AG04450 (cell line): ENCODE measurements at places on chromosomes 16 and 17. TPM values are rescaled to one million over a fixed set of nuclear protein-coding genes. Genes with fewer than 3 reads are reported as not detected.
A peak's percentile ranks its signal among the peaks of the same experiment; 100 is the strongest.

DNA sequence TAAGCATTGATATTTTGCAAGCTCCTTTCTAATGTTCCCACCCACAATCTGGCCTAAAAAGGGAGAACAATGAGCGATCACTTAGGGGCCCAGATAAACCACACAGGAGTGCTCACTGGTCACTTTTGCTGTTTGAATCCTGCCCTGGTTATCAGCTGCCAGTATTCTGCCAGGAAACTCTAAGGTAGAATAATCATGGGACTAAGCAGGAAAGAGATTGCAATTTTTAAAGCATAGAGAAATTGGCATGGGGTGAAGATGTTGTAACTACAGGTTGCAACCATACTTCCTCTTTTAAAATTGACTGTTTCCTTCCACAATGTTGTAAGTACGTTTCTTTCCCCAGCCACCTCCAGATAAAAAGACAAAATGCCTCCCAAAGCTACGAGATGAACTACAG lies 251.2 kb upstream of the CDH11 start:
- DNase-seq, result no peak

DNA sequence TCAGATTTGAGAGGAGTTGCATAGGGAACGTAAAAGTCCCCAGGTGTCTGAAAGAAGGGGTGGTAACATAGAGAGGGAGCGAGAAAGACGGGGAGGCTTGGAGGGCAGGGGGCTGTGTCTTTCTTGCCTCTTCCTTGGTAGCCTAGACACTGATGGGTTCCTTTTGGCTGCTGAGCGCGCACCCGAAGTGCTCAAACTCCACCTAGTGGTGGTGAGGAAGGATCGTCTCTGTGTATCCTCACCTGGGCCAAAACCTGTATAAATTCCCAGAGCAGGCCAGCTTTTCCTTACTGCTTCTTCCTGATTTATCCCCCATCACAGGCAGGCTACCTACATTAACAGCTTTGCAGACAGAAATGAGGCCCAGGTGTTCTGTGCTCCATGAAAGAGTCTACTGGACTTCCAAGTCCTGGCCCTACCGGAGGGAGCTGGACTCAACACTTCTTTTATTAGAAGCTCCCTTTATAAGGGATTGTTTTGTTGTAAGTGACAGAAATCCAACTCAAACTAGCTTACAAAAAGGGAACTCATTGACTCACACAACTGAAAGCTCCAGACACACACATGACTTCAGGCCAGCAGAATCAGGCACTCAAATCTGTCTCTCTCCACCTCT lies 5.5 kb upstream of the SLC25A35 start:
- no peak for DNase-seq

HOXB13 gene
- not detected in 2 replicates for polyA plus RNA-seq

- no peak for DNase-seq
These were observed 10.4 kb downstream of the NHERF1 start for GRCh38 chr17:74758848-74759168.

DNA sequence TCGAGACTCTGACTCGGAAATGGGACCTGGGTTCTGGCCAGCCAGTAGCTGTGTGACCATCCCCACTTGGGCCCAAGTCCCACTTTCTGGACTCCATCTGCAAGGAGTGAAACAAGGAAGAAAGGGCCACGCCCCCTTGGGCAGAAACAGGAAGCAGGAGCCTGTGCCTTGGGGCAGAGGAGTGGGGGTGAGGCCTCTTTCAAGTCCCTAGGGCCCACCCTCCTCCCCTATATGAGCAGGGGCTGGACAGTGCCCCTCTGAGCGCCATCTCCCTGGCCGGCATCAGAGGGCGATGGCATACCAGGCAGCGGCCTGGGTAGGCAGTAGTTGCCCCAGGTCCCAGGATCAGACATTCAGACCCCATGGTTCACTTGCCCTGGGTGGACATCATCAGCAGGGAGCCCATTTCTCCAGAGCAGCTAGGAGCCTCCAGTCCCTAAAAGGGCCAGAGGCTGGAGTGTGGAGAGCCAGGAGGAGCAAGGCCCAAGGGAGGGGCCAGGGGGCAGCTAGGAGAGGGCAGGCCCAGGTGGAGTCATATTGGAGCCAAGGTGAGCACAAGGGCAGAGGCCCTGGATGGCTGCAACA lies 7.1 kb downstream of the BCAR1 start:
- no peak for DNase-seq

- DNase-seq, result no peak
These were observed 430.4 kb downstream of the HAPSTR1 start for GRCh38 chr16:9521749-9522370.

- no peak for DNase-seq
These were observed 36.9 kb upstream of the WSB1 start for GRCh38 chr17:27257031-27257357.

BAHCC1 gene
- polyA plus RNA-seq, result 1.3 and 2.5 TPM in 2 replicates

- peak; percentile 8 for DNase-seq
These were observed 24.3 kb downstream of the PELP1 start for GRCh38 chr17:4679658-4680057.

MAP3K3 gene
- polyA plus RNA-seq, result 14.9 and 15.3 TPM in 2 replicates

DNA sequence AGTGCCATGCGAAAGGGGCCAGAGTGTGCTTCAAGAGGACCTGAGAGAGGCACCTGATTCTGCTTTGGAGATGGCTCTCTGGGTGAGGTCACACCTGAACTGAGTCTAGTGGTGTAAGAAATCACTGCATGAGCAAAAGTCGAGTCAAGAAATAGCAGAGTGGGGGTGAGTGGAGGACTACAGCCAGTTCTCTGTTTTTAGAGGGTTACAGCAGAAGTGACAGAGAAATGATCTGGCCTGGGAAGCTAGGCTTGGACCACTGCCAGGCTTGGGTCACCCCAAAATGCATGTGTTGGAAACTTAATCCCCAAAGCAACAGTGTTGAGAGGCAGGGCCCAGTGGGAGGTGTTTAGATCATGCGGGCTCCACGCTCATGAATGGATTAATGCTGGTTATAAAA lies 312.0 kb downstream of the CBLN1 start:
- no peak for DNase-seq

- peak; percentile 15 for DNase-seq
These were observed 307.2 kb downstream of the ABCC12 start for GRCh38 chr16:47848421-47849109.

- no peak for DNase-seq
These were observed 18.4 kb upstream of the RBBP6 start for GRCh38 chr16:24520983-24521382.

- no peak for DNase-seq
These were observed 2.7 kb upstream of the KCNJ2 start for GRCh38 chr17:70166615-70167014.

CA10 gene
- not detected in 2 replicates for polyA plus RNA-seq

DNA sequence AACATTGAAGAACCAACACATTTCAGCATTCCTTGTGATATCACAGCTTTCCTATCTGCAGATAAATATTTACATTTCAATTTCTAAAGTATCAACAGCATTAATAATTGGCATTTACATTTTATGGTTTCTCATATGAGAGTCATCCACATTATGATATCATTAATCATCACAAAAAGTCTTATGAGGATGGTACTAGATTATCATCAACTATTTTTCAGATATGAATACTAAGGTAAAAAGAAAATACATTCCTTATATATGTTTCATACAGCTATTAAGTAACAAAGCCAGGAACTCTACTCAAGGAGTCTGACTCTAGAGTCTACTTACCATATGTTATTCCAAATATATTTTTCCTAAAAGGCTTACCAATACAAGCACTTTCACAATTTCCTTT lies 40.7 kb downstream of the ABCA5 start:
- DNase-seq, result no peak

DNA sequence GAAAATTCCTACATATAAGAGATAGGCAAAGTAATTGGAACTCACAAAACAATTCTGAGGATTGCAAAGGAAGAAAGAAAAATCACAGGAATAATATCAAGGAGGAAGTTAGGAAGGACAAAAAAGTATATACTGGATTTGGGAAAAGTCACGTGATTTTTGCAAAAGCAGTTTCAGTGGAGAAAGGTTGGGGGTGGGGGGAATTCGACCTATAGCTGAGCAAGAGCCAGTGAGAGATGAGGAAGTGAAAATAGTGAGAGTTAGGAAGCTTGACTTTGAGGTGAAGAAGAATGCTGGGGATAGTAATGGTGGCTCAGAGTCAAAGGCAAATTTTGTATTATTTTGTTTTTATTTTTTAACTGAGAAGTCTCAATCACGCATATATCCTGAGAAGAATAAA lies 438.0 kb upstream of the PMFBP1 start:
- DNase-seq, result no peak

GRCh38 chr17:28885951-28886350 lies 11.6 kb downstream of the FLOT2 start:
- DNase-seq, result no peak

- no peak for DNase-seq
These were observed 30.1 kb downstream of the VAC14 start for GRCh38 chr16:70770626-70771552.

GRCh38 chr16:4535627-4536108 lies 2.9 kb downstream of the CDIP1 start:
- no peak for DNase-seq

DNA sequence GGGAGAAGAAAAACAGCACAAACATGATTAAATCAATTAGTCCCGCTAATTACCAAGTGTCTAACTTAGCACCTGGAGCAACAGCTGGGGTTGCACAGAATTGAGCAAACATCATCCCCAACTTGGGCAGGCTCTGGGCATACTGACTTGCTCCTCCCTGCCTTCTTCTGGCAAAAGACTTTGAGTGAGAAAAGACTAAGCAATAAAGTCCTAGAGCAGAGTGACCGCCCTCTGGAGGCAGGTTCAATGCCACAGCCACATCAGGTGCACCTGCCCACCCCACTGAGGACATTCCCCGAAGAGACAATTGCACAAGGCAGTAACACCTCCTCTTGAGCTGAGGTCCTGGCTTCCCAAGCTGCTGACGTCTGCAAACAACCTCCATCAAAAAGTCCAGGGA lies 358.3 kb downstream of the SOX9 start:
- DNase-seq, result no peak

DNA sequence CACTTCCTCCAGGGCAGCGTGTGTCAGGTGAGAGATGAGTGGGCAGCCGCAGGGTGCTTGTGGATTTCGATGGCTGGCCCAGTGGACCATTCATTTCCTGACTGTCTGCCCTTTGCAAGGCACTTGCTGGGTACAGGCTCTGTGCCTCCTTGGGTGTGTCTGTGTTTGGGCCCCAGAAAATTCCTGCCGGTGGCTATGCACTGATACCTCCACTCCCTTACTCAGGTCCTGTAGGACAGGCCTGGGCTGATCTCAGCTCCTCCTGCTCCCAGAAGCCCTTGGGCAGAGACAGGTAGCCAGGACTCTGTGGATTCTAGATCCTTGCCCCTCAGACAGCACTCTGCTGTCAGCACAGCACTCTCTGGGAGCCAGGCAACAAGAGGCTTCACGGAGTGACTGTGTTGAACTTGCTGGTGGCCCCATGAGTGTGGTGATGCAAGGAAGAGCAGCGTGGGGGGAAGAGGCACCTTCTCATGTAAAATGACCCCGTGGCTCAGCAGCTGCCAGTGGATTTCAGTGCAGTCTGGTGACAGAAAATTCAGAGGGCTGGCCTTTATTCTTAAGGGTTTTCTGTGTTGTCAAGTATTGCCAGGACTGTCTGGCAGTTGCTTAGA lies 29.0 kb downstream of the PGS1 start:
- no peak for DNase-seq
